ENCODE measurements at places on chromosomes 11 and 22.
A peak's percentile ranks its signal among the peaks of the same experiment; 100 is the strongest.

DNA sequence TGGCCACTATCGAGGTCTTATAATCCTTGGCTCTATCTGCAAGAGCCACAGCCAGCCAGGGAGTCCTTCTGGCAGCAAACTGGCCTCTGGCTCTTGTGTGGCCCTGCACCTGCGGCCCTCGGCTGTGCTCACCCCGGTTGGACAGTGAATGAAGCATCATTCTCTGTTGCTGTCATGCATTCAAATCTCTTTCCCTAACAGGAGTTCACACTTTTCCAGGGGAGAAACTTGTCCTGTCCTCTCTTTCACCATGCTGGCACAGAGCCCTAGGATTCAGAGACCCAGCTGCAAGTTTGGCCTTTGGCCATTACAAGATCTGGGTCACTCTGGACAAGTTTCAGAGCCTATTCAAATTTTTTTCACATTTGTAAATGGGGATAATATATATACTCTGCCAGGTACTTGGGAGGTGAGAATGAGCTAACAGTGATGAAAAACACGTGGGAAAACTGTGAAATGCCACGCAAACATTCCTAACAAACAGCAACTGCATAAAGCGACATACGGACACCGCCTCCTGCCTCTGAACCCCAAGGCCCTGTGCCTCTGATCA lies 34.2 kb downstream of the TMEM184B start:
- DNase-seq: peak; percentile 91

GRCh38 chr11:124394408-124394807 lies 4.4 kb downstream of the OR8B3 start:
- DNase-seq: peak; percentile 53

- DNase-seq: no peak
Measured at GRCh38 chr11:33480626-33481025, 220.0 kb downstream of the C11orf91 start.

DNA sequence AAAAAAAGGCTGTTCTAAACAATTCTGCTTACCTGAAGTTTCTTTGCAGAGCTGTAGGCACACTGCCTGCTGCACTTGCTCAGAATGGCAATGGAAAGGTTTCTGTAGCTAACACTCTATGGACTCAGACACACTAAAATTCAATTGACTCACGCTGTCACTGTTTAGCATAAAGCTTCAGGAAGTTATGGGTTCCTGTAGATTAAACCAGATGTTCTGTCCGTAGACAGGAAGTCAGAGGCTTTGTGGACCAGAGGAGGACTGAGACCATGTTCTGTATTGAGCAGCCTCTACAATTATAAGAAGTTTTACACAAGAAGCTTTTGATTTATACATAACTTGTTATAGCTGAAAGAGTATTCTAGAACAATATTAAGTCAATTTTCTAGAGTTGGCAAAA lies 70.4 kb downstream of the GLYATL1 start:
- no peak for DNase-seq

DNA sequence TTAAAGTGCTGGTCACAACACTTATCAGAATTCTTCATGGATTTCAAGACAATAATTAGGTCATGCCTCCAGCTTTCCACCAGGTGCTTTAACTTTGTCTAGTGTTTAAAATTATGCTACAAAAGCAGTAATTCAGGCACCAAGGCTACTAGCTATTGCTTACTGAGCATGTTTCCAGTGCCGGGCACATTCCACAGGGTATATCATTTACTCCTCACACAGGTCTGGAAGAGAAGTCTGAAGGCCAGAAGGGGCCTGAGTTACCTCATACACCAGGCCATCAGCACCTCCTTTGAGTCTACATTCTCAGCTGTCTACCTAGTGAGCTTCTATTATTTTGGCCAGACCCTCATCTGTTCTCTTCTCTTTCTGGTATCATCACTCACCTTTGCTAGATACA lies 41.7 kb upstream of the LMO2 start:
- DNase-seq: no peak

GRCh38 chr11:33040033-33040861 lies 875 bp downstream of the TCP11L1 start:
- DNase-seq: peak; percentile 62

DNA sequence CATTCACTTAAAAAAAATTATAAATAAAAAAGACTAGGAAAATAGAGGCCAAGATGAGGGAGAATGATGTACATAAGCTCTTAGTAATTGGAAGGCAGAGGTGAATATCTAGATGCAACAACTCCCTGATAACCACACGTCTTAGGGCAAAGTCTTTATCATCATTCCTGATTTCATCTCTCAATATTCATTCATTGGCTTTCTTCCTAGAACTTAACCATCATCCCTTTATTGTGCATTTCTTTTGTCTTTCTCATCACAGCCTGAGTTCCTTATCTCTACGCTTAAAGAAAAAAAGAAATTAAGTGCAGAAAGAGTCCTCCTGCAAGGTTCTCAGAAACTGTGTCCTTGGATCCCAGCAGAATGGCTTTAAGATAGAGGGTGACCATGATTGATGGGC lies 23.2 kb upstream of the FLI1 start:
- DNase-seq: peak; percentile 22

DNA sequence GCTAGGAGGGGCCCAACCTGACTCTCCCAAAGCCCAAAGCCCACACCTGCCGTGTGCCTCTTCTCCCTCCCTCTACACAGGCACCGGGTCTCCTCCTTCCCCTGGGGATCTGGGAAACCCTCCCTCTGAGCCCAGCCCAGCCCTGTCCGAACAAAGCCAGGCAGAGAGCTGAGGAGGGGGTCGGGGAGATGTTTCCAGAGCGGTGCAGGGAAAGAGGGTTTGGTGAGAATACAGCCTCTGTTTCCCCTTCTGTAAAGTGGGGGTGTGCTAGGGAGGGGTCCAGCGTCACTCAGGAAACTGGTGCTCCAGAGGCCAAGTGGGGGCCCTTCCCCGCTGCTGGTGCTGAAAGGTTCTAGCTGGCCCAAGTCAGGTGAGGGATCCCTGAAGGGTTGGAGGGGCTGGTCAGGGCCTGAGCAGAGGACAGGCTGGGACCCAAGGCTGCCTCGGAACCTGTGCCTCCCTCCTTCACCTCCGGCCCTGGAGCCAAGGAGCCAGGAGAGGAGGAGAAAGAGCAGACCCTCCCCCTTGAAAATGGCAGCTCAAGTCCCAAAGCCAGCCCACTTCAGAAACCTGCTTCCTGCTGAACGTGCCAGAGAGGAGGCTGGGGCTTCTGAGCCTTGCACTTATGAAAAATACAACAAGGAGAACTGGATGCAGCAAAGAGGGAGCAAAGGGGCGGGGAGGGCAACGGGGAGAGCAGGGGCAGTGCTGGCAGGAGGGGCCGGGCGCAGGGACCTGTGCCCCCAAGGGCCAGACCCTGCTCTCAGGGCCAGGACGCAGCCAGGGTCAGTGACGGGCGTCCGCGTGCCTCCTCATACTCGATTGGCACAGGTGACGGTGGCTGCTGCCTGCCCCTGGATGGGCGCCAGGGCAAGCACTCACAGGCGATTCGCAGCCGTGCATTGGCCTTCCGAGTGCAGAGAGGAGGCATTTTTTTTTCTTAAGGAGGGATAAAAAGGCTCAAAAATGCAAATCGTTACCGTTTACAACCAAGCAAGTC lies 43.2 kb downstream of the MACROD1 start:
- DNase-seq: no peak
